Stimulated activated CD4-positive, alpha-beta T cell treated with anti-CD3 and anti-CD28 coated beads, Interleukin-12 subunit alpha, Interleukin-12 subunit beta, amount 100 ng/mL, for 48 hours (primary cell): ENCODE measurements at places on chromosomes 5 and 9.

DNA sequence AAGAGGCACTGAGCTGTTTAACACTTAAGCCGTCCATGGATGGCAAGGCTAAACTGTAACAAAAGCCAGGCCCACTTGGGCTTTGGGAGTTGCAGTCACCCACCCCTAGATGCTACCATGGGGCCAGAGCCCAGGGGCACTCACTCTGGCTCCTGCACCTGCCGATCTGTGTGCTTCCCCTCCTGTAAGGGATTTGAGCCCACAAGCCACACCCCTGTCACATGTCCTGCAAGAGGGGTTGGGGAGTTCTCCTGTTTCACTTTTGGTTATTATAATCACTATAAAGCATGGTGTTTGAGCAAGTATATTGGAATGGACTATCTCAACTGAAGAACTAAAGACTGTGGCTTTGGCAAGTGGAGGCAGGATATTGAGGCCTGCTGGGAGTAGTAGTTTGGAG lies 14.0 kb upstream of the GPR151 start:
- no peak for DNase-seq

GRCh38 chr5:77292026-77292757 lies 81.7 kb downstream of the PDE8B start:
- DNase-seq, result no peak

GRCh38 chr5:27010646-27011045 lies 27.7 kb downstream of the CDH9 start:
- no peak for DNase-seq

DNA sequence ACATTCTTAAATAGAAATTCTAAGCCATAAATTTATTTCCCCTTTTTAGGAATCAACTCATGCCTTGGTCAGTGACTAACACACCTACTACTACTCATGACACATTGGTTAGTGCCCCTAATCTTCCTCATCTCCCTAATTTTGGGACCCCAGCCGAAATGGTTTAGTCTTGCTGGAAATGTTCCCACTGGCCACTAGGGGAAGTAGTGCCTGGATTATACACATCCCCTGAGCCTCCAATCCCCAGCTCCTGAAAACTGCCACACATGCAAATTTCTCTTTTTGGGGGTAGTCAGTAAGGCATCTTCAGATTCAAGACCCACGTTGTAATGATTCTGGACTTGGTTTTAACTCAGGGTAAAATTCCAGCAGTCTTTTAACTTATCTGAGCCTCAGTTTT lies 79.8 kb downstream of the HSD17B3 start:
- DNase-seq, result no peak

DNA sequence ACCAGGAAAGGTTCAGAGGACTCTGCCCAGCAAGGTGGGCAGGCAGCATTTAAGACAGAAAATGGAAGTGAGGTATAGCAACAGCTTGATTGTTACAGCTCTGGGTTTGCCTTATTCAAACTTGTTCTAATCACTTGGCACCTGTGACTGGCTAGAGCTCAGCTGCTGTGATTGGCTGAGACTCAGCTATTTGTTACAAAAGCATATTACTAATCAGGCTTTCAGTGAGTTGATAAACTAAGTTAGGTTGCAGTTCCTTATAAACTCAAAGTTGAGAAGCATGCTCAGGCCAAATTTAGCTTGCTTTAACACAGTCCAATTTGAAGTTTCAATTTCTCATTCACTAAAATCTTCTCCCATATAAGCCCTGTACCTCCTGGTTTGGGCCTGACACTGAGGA lies 56.3 kb downstream of the GDA start:
- no peak for DNase-seq

DNA sequence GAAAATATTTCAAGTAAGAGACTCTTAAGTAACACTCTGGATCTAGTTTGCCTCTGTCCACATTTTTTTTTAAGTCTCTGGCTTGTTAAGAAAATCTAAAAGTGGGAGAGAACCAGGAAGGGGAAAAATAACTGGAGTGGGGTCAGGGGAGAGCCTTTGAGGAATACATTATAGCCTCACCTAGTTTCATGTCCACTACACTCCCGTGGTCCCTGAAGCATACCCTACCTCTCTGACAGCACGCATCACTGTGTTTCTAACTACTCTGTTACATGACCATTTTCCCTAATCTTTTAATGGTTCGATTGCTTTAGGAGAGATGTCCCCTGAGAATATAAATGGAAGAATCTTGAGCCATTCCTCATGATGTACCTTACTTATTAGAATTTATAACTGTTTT lies 318.3 kb downstream of the TMEM167A start:
- DNase-seq, result no peak

DNA sequence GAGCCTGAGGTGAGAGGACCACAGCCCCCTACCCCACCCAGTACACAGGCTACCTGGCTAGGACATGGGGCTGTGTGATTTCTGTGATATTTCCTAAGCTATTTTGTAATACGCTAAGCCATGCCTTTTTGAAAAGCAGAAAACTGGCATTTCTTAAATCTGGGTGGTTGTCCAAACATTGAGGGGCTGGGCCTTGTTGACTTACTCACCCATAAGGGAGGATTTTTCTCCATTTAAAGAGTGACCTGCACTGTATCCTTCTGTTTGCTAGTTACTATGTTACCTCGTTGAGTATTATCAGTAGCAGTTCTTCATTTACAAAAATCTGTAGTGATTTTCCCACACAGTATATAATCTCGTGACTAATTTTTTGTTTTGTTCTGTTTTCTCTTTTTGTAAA lies 117.5 kb upstream of the OTULINL start:
- no peak for DNase-seq

- DNase-seq, result no peak
Observed at GRCh38 chr5:167987490-167988280, 303.8 kb upstream of the WWC1 start.

DNA sequence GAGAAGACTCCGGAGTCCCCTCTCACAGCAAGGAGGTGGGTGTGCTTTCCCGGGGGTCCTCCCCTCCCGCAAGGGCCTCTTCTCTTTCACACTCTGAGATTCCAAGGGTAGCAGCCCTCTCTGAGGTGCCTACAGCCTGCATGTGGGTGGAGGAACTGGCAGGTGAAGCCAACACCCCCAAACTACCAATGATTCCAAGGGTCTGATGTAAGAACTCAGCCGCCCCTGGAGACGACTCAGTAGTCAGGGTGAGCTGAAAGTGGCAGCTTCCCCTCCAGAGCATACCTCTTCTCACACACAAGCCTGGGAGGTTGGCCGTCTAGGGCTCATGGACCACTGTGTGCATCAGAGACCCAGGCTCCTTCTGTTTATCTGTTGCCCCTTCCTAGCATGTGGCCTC lies 66.1 kb downstream of the TSPAN17 start:
- no peak for DNase-seq

DNA sequence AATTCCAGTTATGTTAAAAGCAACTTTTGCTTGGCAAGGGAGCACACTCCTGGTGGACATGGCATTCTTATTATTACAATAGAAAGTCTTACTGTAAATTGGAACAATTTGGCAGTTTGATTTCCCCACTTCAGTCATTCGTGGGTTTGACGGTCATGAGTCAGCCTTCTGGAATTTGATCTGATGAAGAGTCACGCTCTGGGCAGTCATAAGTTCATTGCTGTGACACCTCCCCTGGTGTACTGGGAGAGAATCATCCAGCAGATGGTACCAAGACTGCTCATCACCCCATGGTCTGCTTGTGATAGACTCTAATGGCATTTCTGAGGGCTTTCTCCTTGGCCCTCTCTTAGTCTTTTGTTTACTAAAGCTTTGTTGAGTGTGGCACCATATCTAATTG lies 53.8 kb downstream of the GLRA1 start:
- DNase-seq, result no peak

DNA sequence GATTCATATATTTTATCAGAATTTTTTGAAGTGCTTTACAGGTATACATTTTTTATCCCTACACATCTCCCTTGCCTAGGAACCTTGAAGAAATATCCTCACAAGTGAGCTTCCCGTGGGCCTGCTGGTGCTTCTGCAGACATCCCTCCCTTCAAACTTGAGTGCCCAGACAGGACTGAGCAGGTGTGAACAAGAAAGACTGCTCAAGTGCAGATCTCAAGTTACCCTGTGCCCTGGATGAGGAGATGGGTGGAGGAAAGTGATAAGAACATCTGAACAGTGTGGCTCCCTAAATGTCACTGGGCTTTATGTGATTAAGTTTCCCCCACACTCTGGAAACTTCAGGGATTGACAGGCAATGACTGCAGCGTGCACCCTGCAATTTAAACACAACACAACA lies 209.8 kb downstream of the TLE1 start:
- no peak for DNase-seq

DNA sequence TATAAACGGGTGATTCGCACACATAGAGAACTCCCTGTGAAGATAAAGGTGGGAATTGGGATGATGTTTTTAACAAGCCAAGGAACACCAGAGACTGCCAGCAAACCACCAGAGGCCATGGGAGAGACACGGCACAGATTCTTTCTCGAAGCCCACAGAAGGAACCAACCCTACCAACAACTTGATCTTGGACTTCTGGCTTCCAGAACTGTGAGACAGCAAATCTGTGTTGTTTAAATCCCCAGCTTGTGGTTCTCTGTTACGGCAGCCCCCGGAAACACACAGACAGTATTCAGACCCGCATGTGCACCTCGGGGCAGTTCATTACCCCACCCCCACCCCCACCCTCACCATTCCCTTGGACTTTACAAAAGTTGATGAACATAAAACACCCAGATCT lies 12.8 kb downstream of the AMBP start:
- DNase-seq, result no peak

GRCh38 chr9:126132746-126133145 lies 193.9 kb upstream of the MVB12B start:
- no peak for DNase-seq

DNA sequence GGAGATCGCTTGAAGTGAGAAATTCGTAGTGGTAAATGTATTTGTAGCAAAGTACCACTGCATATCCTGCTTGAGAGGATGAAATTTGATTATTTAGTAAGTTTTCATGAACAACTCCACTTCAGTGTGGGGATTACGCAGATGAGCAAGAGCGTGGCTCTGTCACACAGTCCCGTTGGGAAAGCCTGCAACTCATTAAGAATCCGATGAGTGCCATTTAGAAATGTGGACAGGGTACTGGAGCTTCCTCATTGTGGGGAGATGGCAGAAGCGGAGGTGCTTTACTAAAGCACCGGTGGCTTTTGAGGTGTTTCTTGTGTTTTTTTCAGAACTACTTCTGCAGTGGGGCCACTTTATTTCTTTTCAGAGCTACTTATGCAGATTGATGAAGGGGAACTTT lies 1.4 kb downstream of the TJP2 start:
- DNase-seq, result no peak

DNA sequence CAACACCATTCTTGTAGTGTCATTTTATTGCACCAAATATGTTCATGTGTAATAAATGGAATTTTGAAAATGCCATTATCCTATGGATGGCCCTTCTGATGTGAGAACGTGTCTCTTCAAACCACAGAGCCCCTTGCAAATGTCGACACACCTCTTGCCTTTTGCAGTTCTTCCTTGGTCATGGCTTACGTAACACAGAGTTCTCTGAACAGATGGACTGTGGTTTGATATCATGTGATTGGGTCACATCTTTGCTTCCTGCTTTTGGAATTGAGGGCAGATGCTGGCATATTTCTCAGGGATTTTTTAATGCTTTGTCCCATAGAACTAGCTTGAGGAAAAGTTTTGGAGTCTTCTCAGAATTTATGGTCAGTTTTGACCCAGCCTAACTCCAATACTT lies 4.6 kb downstream of the TGFBR1 start:
- no peak for DNase-seq

DNA sequence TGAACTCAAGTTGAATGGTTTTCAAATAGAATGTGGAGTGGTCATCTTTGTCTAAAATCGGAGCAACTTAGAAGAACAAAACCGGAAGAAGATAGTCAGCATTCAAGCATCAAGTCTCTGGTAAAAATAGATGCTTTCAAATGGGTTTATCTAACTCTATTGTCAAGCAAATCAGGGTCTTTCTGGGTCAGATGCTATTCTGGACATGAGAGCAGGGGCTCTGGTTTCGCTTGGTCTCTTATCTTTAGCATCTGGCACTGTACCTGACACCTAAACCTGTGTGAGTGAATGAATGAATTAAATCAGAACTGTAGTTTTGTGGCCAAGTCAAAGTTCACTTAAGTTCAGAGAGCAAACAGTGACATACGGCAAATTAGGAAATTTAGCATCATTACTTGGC lies 173.5 kb downstream of the SLIT3 start:
- DNase-seq, result no peak

DNA sequence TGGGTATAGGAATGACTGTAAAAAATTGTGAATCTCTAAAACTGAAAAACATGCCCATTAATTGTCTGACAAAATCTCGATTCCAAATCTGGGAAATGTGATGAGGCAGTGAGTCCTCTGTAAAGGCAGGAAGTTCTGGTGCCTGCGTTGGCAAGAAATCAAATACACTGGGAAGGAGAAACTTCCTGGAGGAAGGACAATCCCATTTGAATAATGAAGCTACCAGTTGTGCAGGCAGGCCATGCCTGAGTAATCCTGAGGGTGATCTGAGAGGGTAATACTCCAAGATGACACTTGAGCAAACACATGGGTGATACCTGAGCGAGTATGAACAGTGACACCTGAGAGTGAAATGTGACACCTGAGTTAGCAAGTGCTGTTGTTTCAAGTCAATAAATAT lies 49.7 kb downstream of the KIF24 start:
- DNase-seq, result no peak

DNA sequence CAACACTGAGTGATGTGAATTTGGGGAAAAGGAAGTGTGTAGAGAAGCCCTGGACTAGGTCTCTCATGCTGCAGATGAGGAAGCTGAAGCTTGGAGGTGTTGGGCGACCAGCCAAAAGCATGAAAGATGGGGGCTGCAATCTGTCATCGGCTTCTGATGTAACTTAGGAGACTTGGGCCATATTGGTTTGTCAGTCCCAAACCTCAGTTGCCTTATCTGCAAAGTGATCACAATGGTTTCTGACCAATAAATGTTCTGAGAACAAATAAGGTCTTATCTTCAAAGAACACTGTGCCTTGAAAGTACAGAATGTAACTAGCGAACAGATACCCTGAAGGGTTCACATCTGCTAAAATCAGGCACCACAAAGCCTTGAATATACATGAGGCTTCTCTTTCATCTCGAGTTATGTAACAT lies 198.4 kb upstream of the NR3C1 start:
- no peak for DNase-seq

DNA sequence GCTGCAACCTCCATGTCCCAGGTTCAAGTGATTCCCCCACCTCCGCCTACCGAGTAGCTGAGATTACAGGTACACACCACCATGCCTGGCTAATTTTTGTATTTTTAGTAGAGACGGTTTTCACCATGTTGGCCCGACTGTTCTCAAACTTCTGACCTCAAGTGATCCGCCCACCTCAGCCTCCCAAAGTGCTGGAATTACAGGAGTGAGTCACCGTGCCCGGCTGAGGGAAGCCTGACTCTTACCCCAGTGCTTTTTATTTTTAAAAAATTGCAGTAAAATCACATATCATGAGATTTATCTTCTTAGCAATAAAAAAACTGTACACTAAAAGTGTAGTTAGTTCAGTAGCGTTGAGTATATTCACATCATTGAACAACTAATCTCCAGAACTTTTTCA lies 105.3 kb downstream of the SLIT3 start:
- no peak for DNase-seq

DNA sequence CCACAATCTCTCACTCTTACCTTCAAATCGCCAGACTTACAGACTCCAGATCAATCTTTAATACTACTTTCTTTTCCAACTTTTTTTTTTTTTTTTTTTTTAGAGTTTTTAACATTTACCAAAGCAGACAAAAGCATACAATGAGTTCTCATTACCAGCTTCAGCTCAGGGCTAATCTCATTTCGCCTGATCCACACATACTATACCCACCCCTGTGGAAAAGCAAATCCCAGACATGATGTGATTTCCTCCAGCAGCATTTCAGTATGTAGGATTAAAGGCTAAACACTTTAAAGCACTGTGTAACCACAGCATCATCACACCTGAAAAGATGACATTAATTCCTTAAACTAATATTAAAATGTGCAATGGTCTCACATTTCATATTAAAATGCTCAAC lies 138.8 kb upstream of the RETREG1 start:
- no peak for DNase-seq
